ENCODE measurements at places on chromosomes 5 and 9.
A peak's percentile ranks its signal among the peaks of the same experiment; 100 is the strongest.

DNA sequence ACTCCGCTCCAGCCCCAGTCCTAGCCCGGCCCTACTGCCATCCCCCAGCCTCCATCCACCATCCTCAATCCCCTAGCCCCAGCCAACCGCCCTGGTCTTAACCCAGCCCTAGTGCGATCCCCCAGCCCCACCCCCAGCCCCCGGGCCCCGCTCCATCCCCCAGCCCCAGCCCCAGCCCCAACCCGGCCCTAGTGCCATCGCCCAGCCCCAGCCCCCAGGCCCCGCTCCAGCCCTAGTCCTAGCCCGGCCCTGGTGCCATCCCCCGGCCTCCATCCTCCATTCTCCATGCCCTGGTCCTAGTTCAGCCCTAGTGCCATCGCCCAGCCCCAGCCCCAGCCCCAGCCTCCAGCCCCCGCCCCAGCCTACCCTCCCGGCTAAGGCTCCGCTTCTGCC, 398 bp downstream of the TOR1A start:
- no peak for DNase-seq

- DNase-seq: no peak
These were observed 342.6 kb downstream of the CETN3 start for GRCh38 chr5:90066920-90067319.

DNA sequence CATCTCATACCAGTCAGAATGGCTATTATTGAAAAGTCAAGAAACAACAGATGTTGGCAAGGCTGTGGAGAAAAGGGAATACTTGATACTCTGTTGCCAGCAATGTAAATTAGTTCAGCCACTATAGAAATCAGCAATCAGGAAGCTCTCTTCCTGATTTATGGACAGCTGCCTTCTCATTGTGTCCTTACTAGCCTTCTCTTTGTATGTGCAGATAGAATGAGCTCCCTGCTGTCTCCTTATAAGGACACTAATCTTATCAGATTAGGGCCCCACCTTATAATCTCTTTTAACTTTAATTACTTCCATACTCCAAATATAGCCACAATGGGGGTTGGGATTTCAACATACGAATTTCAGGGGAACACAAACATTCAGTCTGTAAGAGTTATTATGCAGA, 38.0 kb downstream of the KCNV2 start:
- no peak for DNase-seq

GRCh38 chr5:75044406-75044805, 8.0 kb downstream of the GCNT4 start:
- DNase-seq: no peak

GRCh38 chr5:74934949-74935751, 69.0 kb upstream of the FAM169A start:
- DNase-seq: no peak

- DNase-seq: no peak
These were observed 125.2 kb downstream of the PRDM6 start for GRCh38 chr5:123214193-123214592.

- DNase-seq: peak; percentile 52
These were observed 1.2 kb upstream of the INSL6 start for GRCh38 chr9:5186416-5187169.

- no peak for DNase-seq
These were observed 450.8 kb downstream of the NFIB start for GRCh38 chr9:13863112-13863511.

DNA sequence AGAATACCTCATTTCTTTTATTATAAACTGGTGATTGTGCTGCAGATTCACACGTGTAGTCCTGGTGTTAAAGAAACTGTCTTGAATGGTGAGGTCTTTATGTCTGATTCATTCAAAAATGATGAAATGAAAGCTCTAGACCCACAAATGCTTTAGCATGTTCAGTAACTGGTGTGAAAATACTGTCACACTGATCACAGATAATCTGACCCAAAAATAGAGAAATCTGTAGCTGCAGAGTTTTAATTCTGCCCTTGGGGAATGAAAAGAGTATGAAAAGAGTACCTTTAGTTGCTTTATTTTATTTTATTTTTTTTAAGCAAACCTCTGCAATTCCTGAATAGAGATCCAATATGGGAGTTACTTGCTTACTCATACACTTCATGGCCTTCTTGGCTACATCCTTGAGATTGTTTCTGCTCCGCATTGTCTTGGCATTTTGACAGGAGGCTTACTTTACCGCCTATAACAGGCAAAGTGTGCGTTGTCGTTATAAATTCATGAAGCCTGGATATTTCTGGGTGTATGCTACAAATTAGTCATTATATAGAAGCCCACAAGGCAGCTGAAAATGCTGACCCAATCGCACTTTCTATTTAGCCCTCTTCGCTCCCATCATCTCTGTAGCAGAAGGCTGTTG, 2.7 kb downstream of the RGMB start:
- DNase-seq: no peak

DNA sequence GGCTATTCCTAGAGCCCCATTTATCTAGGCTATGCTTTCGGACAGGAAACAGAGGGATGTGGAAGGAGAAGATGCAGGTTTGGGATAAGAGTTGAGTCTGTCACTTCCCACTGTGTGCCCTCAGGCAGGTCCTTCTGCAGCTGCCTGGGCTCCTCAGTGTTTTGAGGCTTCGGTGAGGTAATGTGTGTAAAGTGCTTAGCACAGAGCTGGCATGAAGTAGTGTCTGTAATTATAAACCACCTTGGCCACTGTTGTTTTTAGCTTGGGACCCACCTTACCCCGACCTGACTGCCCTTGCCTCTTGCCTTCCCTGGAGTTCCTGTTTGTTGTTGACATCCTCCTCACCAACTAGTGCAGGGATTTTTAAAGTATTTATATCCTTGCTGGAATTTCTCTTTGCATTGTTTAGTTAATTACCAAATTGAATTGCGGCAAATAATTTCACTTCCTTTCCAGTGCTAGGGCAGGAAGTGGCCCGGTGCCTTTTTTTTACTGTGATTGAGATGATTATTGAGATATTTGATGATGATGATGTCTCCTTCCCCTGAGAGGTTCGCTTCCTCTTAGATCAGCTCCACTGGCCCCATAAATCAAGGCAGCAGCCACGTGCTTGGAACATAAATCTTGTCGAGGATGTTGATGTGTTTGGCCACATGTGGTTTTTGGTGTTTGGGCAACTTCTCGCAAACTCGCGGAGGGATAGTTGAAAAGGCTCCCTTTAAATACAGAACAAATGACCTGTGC, 38.3 kb upstream of the DAB2IP start:
- no peak for DNase-seq

GRCh38 chr9:115127191-115127817, 9.3 kb upstream of the TNC start:
- DNase-seq: no peak

GRCh38 chr9:79220251-79220650, 351.5 kb upstream of the TLE4 start:
- DNase-seq: no peak

- no peak for DNase-seq
These were observed 5.1 kb downstream of the PITX1 start for GRCh38 chr5:135028791-135029476.

- DNase-seq: no peak
These were observed 55.6 kb upstream of the SPTLC1 start for GRCh38 chr9:92170848-92171247.

Data from activated gamma-delta T cell treated with Interleukin-2 at 50 U/mL for 16 hours (primary cell).